ENCODE measurements at places on chromosomes 3 and 15.

DNA sequence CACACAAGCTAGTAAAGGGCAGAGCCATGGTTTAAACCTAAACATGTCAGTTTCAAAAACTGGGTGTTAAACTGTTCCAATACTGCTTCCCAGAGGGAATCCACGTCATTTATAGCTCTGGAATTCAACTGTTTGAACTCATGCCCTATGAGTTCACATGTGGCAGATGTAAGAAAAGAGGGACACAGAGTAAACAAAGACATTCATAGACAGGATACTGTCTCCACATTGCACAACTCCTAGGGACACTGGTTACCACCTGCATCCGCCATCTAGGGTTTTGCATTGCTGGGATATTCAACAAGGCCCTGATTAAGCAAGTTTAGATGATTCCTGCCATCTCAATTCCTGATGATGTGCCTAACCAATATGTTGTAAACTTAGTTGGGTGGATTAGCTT lies 134.1 kb upstream of the COL8A1 start:
- no peak for DNase-seq

- DNase-seq: no peak
Observed at GRCh38 chr3:135806317-135806716, 159.2 kb upstream of the PPP2R3A start.

- no peak for DNase-seq
Observed at GRCh38 chr3:45479621-45480035, 91.3 kb downstream of the LARS2 start.

DNA sequence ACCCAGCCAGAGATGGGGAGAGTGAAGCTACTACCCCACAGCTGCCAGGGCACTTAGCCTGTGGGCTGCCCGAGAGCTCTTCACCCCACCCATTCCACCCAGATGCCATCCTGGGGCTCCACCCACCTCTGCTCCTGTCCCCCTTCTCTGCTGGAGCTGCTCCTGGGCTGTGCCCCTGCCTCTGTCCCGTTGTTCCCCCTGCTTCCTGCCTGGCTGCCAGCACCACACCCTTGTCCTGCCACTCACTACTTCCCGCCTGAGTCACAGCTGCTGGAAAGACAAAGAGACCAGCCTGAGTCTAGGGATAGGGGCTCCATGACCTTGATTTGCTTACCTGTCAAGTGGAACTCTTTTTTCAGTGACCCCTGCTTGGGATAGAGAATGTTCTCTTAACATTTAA lies 12.4 kb downstream of the GNAI2 start:
- DNase-seq: no peak

GRCh38 chr3:142929890-142930289 lies 33.6 kb downstream of the PAQR9 start:
- DNase-seq: no peak

- DNase-seq: no peak
Observed at GRCh38 chr15:83320404-83320803, 35.9 kb upstream of the BNC1 start.

DNA sequence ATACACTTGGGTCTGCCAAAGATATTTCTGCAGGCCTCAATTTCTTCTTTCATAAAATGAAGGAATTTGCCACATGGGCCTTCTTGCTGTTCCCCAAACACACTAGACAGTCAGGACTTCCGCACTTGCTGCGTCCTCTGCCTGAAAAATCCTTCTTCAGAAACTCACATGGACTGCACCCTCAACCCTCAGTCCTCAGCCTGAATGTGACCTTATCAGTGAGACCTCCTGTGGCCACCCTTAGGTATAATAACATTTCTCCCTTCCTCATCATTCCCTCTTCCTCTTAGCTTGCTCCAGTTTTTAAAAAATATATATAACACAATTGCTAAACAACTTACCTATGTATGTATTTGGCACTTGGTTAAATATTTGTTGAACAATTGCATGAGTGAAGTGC lies 257.5 kb downstream of the MFSD1 start:
- DNase-seq: no peak

GRCh38 chr3:194244167-194244566 lies 107.0 kb downstream of the CPN2 start:
- DNase-seq: no peak

- no peak for DNase-seq
Observed at GRCh38 chr3:114404590-114404989, 110.8 kb downstream of the TIGIT start.

- peak; percentile 10 for DNase-seq
Observed at GRCh38 chr3:42159706-42160472, 68.7 kb downstream of the TRAK1 start.

DNA sequence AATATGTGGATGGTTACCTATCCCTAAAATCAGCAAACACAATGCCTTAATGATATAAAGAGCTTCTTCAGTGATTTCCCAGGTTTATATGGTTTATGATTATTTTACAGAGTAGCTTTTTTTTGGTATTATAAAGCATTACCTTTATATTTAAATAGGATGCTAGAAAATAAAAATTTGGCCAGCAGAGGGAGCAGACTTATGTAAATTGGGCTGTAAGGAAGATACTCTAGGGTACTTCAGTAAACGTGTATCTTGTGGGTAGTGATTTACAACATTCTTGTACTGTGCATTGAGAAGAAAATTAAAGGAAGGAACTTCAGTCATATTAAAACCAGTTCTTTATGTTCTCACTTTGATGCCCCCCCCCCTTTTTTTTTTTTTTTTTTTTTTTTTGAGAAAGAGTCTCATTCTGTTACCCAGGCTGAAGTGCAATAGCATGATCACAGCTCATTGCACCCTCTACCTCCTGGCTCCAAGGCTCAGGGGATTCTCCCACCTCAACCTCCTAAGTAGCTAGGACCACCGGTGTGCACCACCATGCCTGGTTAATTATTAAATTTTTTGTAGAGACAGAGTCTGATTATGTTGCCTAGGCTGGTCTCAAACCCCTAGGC lies 167.9 kb downstream of the BBX start:
- no peak for DNase-seq

DNA sequence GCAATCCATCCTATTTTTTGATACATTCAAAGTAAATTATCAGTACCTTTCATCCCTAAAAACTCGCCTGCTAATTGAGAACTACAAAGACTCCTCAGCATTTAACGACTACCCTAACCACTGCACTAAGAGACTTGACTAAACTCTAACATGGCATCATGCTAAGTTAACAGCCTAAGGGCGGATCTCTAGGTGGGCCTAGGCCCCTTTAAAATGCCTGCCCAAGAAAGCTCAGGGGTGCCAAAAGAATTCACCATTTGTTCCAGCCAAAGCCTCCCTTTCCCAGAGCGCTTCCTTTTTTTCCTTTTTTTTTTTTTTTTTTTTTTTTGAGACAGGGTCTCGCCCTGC lies 568 bp upstream of the NEK4 start:
- no peak for DNase-seq

GRCh38 chr3:180947761-180948390 lies 35.4 kb downstream of the FXR1 start:
- DNase-seq: no peak

- no peak for DNase-seq
Observed at GRCh38 chr3:20810555-20810954, 624.5 kb upstream of the SGO1 start.

DNA sequence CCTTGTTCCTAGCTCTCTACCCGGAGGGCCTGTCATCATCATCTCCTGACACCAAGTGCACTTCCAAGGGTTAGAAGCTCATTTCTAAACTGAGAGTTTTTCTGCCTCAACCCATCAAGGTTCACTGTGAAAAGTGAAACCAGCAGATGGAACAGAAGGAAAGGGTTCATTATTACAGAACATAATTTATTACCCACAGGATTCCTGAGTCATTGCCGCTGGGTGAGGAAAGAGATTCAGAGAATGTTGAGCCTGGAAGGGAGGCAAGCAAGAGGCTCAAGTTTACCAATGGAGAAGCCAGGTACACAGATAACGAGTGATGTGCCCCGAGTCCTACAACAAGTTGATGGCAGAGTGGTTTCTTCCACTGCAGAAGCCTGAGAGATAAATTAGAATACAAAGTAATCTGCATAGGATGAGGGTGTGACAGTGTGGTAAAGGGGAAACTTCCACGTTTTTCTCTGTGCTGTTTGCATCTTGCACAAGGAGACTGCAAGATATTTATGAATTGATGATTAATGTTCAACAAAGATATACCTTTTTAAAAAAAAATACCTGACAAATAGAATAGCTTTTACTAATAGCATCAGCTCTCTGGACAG lies 80.5 kb upstream of the SETMAR start:
- DNase-seq: no peak

DNA sequence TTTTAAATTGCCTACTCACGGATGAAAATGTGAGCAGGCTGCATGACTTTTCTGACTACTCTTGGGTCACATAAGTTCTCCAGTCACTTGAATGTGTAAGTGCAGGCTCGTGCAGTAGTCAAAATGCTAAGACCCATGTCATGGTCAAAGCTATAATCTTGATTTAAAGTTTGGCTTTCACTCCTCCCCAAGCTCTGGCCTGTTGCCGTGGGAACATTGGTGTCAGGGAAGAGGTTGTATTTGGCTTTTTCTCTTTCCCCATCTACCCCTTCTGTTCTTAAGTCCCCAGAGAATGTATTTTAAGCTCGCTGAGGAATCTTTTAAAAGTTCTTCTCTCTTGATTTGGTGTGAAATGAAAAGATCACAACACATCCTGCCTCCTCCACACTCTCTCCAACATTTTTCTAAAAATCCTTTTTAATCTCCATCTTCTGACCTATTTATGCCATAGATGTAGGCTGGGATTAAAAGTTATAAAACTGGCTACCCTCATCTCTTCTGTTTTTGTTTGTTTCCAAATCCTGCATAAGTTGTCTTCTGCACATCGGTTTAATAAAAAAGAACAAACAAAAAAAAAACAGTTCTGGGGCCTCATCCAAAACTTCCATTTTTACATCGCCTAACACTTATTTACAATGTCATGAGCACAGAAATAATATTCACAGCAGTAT lies 61.4 kb upstream of the ADAMTSL3 start:
- no peak for DNase-seq

- no peak for DNase-seq
Observed at GRCh38 chr3:150741497-150742140, 21.4 kb downstream of the SIAH2 start.

- no peak for DNase-seq
Observed at GRCh38 chr3:55675478-55675877, 188.4 kb upstream of the WNT5A start.

DNA sequence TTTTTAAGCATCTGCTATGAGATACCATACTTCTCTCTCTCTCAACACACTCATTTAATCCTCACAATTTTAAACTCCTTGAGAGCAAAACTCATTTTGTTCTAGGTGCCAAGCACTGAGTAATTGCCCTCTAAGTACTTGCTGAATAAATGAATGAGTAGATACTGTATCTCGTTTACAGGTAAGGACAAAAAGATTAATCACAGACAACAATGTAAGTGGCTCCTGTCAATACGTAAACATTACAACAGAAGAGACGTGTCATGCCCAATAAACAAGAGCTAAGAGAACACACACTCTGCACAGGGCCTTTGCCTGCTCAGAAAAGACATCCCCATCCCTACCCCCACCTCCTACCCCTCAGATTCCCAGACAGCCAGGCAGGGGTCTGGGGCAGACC lies 59.8 kb downstream of the CHSY1 start:
- DNase-seq: no peak

DNA sequence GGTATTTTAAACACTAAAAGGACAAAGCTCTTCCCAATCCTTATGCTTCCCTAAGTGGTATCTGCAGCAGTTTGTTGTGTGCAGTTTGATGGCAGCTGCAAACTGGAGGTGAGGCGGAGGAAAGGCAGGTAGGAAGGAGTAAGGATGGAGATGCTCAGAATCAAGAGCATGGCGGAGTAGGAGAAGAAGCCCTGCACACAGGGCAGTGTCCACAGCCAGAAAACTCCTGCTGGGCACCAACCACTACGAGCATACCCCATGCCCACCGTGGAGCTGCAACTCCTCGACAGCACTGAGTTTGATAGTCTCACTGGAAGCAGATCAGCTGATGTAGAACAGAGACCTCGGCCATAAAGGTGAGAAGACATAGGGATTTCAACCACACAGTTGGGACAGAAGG lies 30.3 kb upstream of the ESYT3 start:
- no peak for DNase-seq

DNA sequence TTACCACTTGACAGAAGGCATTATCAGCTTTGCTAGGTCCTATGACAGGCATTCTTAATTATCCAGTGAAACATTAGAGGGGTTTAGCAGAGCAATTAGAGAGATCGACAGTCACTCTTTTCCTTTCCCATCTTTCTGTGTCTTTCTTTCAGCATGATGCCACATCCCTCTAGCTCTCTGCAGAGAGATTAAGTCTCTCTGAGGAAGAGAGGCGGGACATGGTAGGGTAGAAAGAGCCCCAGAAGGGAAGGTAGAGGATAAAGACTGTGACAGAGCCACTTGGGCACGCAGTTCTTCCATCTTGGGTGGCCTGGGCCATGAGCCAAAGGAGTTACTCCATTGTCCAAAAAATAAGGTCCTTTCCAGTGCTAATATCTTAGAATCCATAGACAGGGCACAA lies 55.8 kb downstream of the HHLA2 start:
- DNase-seq: no peak

GRCh38 chr3:196232154-196232881 lies 16.0 kb downstream of the SLC51A start:
- no peak for DNase-seq

DNA sequence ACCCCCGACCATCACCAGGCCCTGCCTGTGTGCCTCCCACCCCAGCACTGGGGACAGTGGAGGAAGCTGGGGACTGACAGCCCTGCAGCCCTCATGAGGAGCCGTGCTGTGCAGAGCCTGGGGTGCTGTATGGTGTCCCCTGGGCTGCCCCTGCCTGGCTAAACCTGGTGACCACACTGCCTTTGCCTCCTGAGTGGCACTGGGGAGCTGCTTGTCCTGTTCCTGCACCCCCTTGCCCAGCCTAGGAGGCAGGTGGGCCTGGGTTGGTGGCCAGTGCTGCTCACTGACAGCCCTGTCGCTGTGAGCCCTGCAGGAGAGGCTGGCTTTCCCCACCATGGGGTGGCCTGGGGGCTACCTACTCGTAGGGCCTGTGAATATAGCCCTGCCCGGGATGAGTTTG lies 159.4 kb downstream of the NSMCE3 start:
- no peak for DNase-seq

- no peak for DNase-seq
Observed at GRCh38 chr3:140384876-140385275, 293.0 kb upstream of the TRIM42 start.

DNA sequence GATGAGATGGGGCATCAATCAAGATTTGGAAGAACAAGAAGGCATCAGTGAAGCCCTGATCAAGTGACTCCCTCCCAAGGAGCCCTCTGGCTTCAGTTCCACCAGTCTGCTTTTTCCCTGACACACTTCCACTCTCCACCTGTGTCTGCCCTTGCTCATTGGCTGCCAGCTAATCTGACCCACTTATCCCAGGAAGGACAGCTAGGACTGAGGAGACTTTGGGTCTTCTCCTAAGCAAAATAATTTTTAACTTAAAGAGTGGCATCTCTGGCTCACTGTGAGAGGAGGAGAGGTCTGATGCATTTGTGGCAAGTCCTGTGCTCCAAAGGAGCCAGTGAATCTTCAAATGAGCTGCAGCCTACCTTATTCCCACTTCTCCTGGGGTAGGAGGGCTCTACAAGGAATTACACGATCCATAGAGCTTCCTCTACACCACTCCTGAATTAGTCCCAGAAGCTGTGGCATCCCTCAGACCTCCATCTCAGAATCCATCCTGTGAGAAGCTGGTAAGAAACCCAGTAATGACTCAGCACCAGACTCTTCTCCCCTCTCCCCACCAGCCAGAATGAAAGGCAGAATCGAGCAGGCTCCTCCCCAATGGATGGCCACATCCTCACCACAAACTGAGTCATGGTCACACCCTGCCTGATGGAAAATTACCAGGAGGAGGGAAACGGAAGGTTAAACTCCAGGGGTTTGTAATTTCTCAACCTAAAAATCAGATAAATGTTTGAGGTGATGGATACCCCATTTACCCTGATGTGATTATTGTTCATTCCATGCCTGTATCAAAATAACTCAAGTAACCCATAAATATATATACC lies 6.3 kb upstream of the PKM start:
- peak; percentile 20 for DNase-seq
